Frontal cortex (tissue), 4 donors: ENCODE measurements at places on chromosomes 16 and 17.

DNA sequence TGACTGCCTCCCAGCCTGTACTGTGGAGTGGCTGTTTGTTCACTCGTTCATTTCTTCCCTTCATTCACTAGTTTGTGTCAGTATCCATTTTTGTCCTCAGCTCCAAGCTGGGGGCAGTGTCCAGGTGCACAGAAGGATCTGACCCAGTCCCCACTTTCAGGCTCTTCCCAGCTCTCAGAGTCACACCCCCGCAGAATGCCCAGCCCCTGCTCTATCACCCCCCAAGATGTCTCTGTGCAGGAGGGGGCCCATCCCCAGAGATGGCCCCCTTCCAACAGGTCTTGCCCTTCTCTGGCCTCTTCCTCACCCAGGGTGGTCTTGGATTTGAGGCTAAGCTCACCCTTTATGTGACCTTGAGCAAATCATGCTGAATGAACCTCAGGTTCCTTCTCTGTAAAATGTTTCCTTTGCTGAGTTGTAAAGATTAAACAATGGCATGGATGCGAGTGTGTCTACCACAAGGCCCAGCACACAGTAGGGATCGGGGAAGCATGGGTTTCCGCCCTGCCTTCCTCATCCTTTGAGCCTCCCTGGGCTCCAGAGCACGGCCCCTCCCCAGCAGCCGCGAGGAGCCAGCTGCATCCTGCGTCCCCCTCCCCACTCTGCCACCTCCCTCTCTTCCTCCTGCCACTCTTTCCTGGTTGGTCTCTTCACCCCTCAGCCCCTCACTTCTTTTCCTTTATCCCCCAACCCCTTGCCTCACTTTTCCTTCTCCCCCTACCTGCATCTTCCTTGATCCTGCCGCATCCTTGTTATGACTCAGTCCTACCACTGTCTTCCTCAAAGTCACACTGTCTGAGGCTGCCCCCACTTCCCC lies 2.8 kb downstream of the FBXL19 start:
- no peak for DNase-seq

- DNase-seq: no peak
These were observed 2.9 kb downstream of the SLC16A3 start for GRCh38 chr17:82231562-82232321.

- no peak for DNase-seq
These were observed 12.4 kb upstream of the ZNF19 start for GRCh38 chr16:71501547-71501946.

DNA sequence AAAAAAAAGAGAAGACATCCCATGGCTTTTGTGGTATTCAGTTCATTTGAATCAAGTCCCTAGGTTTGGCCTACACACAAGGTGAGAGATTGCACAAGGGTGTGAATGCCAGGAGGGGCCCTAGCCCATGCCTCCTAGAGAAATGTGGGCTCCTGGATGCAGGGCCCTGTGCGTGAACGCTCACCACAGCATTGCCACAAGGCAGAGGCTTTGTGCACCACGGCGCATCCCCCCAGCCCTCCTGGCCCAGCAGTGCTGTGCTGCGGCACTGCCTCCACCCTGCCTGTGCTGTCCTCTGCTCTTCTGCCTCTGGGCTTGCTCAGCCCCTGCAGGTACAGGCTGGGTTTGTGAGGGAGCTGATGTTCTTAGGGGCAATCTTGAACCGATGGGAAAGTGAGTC lies 80.9 kb upstream of the MED9 start:
- DNase-seq: no peak

DNA sequence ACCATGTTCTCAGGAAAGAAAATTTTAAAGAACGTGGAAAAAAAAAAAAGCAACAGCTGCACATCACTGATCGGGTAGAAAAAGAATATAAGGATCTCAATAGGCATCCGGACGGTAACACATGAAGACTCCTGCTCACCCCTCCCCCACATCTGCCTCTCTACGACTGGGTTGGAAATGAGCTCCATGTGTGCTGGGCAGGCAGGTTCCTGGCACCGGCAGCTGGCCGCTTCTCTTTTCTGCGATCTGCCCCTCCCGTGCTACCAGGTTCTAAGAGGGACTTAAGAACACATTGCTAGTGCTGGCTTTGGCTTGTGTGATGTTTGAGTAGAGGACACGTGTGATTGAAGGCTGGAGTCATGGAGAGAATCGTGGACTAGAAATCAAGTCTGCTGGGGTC lies 115.5 kb downstream of the AATF start:
- DNase-seq: no peak

- DNase-seq: no peak
These were observed 23.6 kb downstream of the CENPV start for GRCh38 chr17:16329519-16330271.

DNA sequence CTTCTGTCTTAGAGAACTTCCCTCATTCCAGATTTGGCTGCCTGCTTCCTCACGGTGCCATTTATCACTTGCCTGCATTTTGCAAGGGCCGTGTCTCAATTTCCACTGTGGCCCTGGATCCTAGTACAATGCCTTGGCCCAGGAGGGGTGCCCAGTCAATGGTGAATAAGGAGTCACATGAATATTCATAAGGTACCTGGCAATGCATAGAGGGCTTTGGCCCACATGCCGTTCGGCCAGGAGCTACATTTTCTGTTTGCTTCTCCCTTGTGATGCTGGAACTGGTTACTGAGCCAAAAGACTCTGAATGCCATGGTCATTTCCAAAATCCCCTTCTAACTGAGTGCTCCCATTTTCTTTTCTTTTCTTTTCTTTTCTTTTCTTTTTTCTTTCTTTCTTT lies 4.8 kb upstream of the PIRT start:
- DNase-seq: no peak

DNA sequence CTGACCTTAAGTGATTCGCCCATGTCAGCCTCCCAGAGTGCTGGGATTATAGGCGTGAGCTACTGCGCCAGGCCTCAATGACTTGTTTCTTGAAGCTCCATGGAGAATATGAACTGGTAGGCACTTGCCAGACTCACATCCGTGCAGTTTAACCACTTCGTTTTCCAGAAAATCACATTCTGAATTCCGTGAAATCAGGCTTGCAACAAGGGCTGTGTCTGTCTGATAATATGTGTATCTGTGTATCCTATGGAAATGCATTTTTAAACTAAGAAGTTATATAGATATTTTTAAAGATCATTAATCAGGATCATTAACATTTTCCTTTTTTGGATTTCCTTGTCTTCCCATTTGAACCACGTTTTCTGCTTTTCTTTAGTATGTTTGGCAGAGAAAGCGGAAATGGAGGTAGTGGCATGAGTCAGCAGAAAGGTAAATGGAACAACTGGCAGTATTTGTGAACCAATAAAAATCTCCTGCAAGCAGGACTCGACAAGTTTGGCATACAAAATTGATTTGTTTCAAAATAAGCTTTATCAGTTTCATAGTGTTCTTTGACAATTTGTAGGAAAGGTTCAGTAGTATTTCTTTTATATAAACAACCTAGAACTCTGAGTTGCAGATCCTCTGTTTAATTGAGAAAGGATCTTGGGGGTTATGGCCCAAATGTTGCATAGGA lies 33.0 kb downstream of the USP10 start:
- DNase-seq: no peak

- DNase-seq: no peak
These were observed 615.8 kb upstream of the ZFHX3 start for GRCh38 chr16:73663720-73664119.

DNA sequence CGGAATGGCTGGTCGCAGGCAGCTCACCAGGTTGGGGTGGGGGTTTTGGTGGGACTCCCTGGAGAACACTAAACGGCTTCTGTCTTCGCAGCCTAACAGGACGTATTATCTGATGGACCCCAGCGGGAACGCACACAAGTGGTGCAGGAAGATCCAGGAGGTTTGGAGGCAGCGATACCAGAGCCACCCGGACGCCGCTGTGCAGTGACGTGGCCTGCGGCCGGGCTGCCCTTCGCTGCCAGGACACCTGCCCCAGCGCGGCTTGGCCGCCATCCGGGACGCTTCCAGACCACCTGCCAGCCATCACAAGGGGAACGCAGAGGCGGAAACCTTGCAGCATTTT lies 59.7 kb downstream of the PDPK1 start:
- DNase-seq: no peak

GRCh38 chr16:68479271-68479670 lies 31.0 kb upstream of the SMPD3 start:
- no peak for DNase-seq

DNA sequence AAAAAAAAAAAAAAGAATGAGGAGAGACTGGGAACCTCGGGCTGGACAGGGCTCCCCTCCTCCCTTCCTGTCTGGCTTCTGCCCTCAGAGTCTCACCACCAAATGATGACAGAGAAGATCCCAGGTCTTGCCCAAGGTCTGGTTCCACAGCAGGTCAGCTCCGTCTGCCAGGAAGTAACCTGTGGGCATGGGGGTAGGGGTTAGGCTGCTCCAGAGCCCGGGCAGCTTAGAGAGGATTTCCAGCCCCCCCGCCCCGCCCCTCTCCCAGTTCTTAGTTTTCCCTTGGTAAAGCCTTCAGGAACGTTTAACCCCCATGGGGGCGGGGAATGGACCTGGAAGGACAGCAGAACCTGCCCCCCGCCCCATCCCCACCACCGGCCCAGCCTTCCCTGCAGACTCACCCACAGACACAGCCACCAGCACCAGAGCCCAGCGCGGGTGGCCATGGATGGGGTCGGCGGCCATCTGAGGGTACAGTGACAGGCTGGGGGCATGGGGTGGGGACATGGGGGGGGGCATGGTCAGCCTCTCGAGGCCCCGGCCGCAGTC lies 700 bp downstream of the TLCD2 start:
- no peak for DNase-seq

DNA sequence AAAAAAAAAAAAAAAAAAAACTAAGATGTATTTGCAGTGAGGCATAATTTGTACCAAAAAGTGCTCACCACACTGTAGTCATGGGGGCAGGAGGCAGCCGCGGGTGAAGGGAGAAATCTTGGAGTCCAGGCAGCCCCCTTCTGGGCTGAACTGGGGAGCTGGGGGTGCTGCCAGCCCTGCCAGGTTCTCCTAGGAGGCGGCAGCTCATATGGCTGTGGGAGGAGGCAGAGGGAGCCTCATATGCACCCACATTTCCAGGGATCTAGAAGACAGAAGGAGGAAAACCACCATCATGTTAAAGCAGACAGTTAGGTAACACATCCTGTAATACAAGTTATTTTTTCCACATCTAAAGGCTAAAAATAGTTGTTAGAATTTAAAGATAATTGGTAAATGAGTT lies 16.3 kb downstream of the MAPT start:
- no peak for DNase-seq

GRCh38 chr17:82100502-82101298 lies 2.7 kb upstream of the FASN start:
- DNase-seq: no peak

DNA sequence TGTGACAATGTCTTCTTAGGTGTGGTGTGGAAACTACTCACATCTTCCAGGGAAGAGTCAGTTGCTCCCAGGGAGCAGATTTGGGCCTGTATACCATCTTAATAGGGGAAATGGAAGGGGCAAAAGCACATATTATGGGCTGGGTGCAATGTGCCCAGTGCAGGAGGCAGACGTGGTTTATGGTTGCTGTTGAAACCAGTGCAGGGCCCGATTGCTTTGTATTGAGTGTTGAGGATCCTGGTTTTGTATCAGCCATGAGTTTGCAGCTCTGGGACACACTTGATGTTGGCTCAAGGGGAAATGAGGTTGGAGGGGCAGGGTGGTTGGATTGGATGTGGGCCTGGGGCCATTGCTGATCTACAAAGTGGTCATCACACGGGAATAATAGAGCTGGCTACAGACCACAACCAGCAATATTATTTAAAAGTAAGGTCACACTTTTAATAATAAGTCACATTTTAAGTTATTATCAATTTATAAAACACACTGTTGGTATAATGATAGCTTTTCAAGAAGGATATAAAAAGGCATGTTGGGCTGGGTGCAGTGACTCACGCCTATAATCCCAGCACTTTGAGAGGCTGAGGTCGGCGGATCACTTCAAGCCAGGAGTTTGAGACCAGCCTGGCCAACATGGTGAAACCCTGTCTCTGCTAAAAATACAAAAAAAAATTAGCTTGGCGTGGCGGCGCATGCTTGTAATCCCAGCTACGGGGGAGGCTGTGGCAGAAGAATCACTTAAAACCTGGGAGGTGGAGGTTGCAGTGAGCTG lies 302.4 kb downstream of the SEC14L1 start:
- DNase-seq: no peak

GRCh38 chr17:56125830-56126819 lies 27.1 kb upstream of the ANKFN1 start:
- DNase-seq: no peak

- no peak for DNase-seq
These were observed 215.2 kb downstream of the NTN1 start for GRCh38 chr17:9236286-9237052.

DNA sequence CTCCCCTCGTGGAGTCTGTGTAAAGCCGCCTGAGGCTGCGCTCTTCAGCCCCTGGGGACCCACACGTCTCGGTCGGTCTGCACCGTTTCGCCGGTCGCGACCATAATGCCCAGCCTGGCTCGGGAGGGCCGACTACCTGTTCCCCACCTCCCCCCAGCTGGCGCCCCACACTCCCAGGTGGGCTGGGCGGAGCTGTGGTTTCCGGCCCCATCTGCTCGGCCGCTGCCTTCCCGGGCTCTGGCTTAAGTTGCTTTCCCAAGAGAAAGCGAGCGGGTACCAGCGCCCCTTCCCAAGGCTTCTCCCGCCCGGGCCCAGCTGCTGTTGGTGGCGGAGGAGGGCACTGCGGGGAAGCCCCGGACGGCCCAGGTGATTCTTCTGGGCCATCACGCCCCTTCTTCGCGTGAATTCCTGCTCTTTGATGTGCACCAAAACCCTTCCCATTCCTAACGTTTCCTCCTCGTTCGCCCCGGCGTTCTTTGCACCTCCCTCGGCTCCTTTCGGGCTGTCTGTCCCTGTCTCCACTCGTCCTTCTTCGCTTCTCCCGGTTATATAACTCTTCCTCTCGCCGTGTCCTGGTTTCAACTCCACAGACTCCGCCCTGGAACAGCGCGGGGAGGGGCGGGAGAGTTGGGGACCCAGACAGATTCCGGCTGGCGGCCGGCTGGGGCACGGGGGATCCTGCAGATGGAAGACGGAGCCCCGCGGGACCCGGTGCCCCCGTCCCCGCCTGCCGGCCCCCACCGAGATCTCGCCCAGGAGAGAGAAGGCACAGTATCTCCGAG lies 2.0 kb downstream of the KDM6B start:
- DNase-seq: no peak

- DNase-seq: no peak
These were observed 14.0 kb downstream of the GSE1 start for GRCh38 chr16:85627089-85627488.

- no peak for DNase-seq
These were observed 123.4 kb upstream of the NOL11 start for GRCh38 chr17:67594115-67594880.

GRCh38 chr16:54484700-54485099 lies 198.1 kb upstream of the IRX3 start:
- DNase-seq: no peak

DNA sequence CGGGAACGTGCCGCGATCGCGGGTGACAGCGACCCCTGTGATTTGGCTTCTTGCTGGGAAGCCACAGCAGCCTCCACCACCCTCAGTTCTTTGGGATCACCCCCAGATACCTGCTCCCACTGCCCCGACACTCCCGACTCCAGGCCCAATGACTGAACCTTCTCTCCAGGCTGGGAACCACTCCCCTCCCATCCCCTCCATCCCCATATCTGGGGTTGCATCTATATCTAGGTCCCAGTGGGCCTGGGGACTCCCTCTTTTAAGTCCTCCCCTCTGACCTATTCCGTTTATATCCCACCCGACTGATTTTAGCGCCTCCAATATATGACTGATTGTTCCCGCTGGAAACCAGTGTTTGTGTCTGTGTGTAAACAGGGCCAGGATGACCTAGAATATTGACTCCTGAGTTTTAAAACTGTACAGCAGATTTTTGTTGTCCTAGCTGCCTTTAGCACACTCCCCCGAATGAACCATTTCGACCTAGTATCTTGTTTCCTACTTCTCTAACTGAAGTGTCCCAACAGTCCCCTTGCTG lies 667 bp downstream of the PSMD3 start:
- no peak for DNase-seq
